Regular cardiac myocyte (primary cell): ENCODE measurements at places on chromosomes 6 and 20. TPM values are rescaled to one million over a fixed set of nuclear protein-coding genes. Genes with fewer than 3 reads are reported as not detected.

The SLC32A1 gene
- under 0.01 TPM in 1 of 2 replicates, not detected in the other for total RNA-seq

The MLN gene
- not detected in 2 replicates for total RNA-seq

The SPATS1 gene
- total RNA-seq: not detected in 2 replicates

The TNFRSF6B gene
- 2.7 and 8.7 TPM in 2 replicates for total RNA-seq

The PGC gene
- total RNA-seq: not detected in 2 replicates

The NR2E1 gene
- not detected in 2 replicates for total RNA-seq

The MRAP2 gene
- 1.7 and 3.7 TPM in 2 replicates for total RNA-seq

The LY6G6D gene
- not detected in 2 replicates for total RNA-seq

The NKX2-2 gene
- total RNA-seq: not detected in 2 replicates

The CAGE1 gene
- total RNA-seq: under 0.01 TPM in 2 replicates

The SLC29A1 gene
- total RNA-seq: 11.3 and 28.6 TPM in 2 replicates

The BCAS1 gene
- total RNA-seq: under 0.01 and 0.19 TPM in 2 replicates

The CST9L gene
- not detected in 2 replicates for total RNA-seq
